ENCODE measurements at places on chromosomes 4 and X.

- no peak for DNase-seq
Measured at GRCh38 chr4:76947369-76947768, 2.2 kb upstream of the SEPTIN11 start.

DNA sequence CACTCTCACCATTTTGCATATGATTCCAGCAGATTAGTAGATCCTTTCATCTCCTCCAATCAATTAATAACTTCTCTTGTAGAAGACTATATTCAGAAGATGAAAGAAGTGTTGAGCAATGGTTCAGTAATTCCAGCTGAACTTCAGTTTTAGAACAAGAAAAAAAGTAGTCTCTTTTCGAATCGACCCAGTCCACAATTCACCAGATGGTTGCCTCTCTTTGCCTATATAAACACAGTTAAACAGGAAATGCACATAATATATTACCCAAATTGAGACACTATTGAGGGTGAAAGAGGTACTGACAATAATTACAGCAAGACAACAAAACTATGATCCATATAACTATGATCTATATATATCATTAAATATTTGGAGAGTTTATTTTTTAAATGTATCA lies 16.8 kb upstream of the FAM241A start:
- DNase-seq: no peak

DNA sequence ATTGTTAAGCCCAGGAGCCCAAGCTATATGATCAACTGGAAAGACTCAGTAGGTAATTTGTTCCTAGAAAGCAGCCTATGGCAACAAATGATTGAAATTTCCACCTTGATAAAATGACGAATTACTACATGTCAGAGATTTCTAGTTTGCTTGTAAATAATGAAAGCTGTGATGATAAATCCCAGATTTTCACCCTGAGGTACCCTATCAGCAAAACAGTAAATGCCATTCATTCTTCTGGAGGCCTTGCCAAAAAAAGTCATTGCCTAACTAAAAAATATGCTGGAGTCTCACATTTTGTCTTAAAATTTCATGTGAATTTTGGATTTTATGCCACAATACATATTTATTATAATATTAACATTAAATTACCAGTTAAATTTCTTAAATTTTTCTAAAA lies 71.3 kb downstream of the PPEF2 start:
- no peak for DNase-seq

- DNase-seq: no peak
Measured at GRCh38 chr4:168877511-168878491, 132.3 kb downstream of the CBR4 start.

DNA sequence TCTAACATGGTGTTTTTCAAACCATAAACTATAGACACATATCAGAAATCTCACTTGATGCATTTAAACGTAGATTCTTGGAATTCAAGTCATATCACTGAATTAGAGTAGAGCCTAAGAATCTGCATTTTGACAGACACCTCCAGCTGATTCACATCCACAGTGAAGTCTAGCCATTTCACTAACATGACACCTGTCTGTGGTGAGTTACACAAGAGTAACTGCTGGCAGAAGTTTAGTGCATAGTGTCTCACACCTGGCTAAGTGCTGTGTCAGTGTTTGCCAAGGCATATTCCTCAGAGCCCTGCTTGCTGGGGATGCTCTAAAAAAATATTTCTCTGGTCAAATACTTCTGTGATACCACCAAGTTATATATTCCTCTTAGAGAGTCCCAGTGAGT lies 237.5 kb upstream of the DIAPH2 start:
- no peak for DNase-seq

DNA sequence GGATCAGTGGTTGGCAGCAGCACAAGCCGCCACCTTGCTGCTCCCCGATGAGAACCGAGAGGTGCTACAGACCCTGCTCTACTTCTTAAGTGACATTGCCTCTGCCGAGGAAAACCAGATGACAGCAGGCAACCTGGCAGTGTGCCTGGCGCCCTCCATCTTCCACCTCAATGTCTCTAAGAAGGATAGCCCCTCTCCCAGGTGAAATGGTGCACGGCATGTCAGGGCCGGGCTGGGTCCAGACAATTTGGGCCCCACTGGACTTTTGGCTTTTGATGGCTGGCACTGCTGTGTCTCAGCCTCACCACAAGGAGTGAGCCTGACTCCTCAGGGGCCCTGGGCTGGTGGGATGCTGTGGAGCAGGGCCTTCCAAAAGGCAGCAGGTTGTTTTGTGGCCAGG lies 74.1 kb downstream of the STARD8 start:
- DNase-seq: peak; percentile 21

DNA sequence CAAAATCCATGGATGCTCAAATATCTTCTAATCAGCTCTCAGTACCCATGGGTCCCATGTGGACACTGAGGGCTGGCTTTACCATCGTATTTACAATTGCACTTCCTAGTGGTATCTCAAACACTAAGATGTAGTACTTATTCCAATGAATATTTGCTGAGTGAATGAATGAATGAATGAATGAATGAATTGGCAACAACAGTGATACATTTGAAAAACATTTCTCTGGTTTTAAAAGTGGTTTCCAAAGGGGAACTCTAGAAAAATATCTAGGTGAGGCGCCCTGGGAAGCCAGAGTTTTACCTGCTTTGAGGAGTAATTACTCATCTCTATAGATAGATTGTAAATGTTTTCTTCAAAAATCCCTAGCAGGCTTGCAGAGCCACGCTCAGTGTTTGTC lies 76.6 kb downstream of the CYTL1 start:
- DNase-seq: no peak

- DNase-seq: peak; percentile 34
Measured at GRCh38 chr4:36242629-36243354, 1.5 kb downstream of the ARAP2 start.

GRCh38 chr4:55547918-55548317 lies 1.2 kb upstream of the CLOCK start:
- no peak for DNase-seq

DNA sequence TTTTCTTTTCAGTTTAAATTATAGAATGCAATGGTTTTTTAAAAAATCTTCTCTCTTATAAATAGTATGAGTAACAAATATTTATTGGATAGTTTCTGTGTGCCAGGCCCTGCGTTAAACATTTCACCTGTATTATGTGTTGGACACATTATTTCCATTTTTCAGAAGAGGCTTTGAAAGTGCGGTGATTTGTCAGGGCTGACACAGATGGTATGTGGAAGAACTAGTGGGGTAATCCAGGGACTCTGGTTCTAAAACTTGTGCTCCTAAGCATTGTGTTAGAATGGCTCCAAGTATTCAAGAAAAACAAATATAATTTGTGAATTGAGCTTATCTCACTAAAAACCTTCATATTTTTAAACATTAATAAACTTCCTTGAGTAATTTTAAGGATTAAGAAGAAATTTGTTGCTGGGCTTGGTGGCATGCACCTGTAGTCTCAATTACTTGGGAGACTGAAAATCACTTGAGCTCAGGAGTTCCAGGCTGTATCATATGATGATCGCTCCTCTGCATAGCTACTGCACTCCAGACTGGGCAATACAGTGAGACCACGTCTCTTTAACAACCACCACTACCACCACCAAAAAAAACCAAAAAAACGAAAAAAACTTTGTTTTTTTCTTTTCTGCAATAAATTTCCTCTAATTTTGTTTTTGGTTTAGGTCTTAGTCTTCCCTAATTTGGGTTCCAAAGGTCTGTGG lies 40.0 kb downstream of the RAPGEF2 start:
- no peak for DNase-seq

- no peak for DNase-seq
Measured at GRCh38 chr4:109012286-109012880, 249.5 kb upstream of the ETNPPL start.

DNA sequence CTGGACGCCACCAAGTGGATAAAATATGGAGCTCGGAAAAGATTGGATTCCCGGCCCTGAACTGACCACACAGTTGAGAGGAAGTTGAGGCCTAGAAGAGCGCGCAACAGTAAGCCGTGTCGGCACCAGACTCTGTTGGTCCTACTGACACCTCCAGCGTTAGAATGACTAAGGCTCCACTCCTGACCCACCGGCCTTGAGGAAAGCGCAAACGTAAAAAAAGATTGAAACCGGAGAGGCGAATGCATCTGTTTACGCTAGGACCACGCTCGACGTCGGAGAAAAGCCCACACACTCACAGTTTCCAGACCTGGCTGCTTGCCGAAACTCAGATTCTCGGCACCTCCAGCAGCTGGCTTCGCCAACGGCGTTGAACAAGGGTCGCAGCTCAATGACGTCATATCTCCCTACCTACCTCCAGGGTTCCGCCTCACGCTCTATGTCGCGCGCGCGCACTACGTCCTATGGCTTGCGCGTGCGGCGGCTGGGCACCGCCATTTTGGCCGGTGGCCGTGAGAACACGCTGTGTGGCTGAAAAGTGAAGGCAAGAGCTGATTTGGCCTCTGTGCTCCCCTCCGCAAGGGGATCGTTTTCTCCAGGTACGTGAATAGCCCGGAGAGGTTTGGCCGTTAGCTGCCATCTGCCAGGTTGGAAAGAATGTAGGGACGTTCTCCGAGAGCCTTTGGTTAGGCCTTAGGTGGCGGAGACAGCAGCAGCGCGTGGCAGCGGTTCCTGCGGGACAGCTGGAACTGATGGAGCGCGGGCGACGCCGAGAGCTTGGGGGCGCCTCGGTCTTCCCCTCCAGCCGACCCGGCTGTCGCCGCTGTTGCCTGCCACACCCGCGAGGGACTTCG lies at the start of the genes ABCE1 and ANAPC10:
Gene ABCE1, plus strand, starts transcription at position 491 of the 854 bp plus-strand sequence. CDS start 6,102 bp downstream, outside the sequence.
Gene ANAPC10, minus strand, starts transcription at position 376 of the 854 bp plus-strand sequence. CDS start 2,097 bp downstream, outside the sequence.
- peak; percentile 92 for DNase-seq

DNA sequence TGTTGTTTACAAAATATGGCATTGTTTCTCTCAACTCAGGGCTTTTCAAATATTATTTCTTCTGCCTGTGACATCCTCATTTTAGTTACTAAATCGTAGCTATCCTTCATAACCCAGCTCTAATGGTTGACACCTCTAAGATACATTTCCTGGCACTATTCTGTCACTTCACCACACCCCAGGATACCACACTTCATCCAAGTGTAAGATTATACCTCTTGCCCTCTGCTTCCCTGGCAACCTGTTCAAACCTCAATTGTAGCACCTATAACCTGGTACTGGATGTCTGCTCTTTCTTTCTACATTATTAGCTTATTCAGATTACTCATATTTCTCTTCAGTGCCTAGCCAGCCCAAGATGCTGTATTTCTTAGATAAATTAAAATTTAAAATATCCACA lies 175.7 kb upstream of the SPIN4 start:
- no peak for DNase-seq

- no peak for DNase-seq
Measured at GRCh38 chr4:11416071-11416766, 12.5 kb downstream of the HS3ST1 start.

- DNase-seq: no peak
Measured at GRCh38 chr4:85952528-85952927, 407.3 kb downstream of the MAPK10 start.

DNA sequence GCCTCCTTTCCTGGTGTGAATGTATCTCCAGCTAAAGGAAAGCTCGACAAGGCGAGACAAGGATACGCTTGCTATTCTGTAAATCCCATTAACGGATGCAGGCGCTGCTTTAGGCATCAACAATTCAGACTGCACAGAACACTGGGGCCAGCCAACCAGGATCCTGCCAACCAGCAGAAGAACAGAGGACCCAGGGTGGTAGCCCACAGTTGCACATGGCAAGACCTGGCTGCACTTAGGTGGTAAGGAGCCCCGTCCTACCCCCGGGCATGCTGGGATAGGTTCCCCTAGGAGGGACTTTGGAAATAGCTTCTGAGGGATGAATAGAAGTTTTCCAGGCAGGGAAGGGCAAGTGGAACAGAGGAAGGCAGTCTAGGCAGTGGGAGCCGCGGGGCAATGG lies 20.7 kb downstream of the PSAPL1 start:
- no peak for DNase-seq

GRCh38 chr4:100839712-100840111 lies 321.9 kb upstream of the EMCN start:
- no peak for DNase-seq

- DNase-seq: peak; percentile 74
Measured at GRCh38 chrX:16123222-16123786, at the start of gene GRPR. Gene GRPR, plus strand, starts transcription at chrX:16123565. Its CDS starts 389 bp downstream, at chrX:16123954.

DNA sequence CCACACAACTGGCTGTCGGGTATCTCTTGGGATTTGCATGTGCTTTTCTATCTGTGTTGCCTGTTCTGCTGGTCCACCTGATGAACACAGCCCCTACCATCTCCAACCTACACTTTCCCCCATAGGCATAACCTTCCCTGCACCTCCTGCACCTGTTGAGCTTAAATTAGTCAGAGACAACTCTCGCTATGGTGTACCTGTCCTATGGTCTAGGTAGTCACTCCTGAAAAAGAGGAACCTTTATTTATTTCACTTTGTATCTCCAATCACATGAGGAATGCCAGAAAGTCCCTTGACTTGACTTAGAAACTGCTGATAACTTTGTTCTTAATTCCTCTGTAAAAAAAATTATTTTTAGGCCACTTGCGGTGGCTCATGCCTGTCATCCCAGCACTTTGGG lies 338.1 kb downstream of the DHRSX start:
- DNase-seq: no peak

DNA sequence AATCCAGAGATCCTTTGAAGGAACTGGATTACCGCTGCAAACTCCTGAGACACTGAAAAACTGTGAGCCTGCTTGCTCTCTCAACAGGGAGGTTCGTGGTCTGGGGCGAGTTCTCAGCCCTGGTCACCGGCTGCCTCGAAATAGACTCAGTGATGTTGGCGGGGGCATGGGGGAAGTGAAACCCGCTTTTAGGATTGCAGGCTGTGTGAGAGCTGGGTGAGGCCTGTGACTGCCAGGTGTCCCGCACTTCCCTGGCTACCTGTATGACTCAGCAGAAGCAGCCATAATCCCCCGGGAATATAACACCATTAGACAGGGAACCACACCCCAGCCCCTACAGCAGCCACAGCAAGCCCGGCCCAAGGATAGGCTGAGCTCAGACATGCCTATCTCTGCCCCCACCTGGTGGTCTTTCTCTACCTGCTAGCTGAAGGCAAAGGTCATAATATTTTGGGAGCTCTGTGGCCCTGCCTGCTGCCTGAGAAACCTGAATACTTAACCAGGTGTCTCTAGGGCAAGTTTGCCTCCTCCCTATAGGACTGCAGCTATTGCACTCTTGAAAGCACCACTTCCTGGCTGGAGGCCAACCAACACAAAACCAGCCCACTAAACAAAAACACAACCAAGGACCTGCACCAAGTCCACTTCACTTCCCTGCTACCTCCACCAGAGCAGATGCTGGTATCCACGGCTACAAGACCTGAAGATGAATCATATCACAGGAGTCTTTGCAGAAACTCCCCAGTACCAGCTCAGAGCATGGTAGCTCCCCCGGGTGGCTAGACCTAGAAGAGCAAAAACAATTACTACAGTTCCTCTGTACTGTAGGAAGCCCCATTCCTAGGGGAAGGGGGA lies 202.0 kb downstream of the RRAGB start:
- no peak for DNase-seq

GRCh38 chr4:56701161-56701480 lies 20.0 kb upstream of the HOPX start:
- DNase-seq: no peak

DNA sequence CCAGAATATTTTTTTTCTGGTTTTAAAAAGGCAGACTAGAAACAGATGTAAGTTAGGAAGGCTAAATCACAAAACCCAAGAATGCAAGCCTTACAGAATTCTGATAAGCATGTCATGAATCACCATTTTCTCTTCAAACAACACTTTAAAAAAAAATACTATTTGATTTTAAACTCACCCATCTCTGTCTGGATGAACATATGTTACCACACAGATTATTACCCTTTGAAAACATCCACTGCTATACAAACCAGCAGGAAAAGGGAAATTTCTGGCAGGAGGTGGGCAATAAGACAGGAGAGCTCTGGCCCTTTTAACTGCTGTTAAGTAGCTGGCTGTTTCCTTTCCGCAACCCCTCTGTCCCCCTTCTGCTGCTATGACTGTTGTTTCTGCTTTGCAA lies 317.7 kb upstream of the NOCT start:
- no peak for DNase-seq

All from head of caudate nucleus (tissue), 42 donors.